Left kidney (tissue), 8 donors: ENCODE measurements at places on chromosomes 3 and 15. TPM values are rescaled to one million over a fixed set of nuclear protein-coding genes. Genes with fewer than 3 reads are reported as not detected.

GRCh38 chr3:141462176-141462859 lies 24.5 kb upstream of the RASA2 start:
- no peak for DNase-seq

Gene ARNT2
- 60.8 TPM for polyA plus RNA-seq

Gene EOMES
- 0.10 TPM for polyA plus RNA-seq

DNA sequence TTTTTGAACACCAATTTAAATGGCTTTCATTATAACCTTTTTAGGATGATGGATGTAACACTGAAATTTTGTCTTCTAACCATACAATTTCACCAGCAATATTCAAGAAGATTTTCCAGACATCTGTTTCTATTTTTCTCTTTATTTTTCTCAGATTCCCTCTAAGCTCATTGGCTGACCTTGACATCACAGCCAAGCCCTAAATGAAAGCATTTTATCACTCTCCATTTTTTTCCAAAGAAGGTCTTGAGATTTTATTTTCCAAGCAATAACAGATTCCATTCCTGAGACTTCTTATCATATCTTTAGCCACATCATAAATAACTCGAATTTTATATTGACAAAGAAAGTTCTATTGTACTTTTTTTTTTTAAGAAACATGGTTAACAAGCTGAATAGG lies 392.6 kb upstream of the THBS1 start:
- DNase-seq = no peak

Gene MOBP
- polyA plus RNA-seq = 0.22 TPM
